ENCODE measurements at places on chromosomes 6 and 20.

GRCh38 chr6:79152269-79152737 is 74.2 kb upstream of the PHIP start:
- no peak for DNase-seq

DNA sequence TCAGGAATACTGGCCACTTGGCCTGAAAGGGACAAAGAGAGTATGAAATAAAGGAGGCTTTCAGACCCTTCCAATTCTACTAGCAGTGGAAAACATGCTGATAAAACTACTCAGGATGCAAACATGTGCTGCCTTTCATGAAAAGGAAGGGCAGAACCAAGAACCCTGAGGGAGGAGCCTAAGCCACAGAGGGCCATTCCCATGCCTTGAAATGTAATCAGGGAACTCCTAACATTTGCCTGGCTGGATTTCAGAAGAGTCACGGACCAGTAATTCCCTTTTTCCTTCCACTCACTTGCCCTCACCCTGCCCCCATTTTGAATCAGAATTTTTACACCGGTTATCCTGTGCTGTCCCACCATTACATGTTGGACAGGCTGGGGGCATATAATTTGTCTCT is 116.2 kb downstream of the LAMP5 start:
- DNase-seq: no peak

GRCh38 chr6:135578976-135579375 is 81.4 kb upstream of the AHI1 start:
- no peak for DNase-seq

GRCh38 chr20:43220612-43221011 is 30.9 kb upstream of the PTPRT start:
- no peak for DNase-seq

All from NCI-H524 (cell line).